ENCODE measurements at places on chromosomes 4 and X.

DNA sequence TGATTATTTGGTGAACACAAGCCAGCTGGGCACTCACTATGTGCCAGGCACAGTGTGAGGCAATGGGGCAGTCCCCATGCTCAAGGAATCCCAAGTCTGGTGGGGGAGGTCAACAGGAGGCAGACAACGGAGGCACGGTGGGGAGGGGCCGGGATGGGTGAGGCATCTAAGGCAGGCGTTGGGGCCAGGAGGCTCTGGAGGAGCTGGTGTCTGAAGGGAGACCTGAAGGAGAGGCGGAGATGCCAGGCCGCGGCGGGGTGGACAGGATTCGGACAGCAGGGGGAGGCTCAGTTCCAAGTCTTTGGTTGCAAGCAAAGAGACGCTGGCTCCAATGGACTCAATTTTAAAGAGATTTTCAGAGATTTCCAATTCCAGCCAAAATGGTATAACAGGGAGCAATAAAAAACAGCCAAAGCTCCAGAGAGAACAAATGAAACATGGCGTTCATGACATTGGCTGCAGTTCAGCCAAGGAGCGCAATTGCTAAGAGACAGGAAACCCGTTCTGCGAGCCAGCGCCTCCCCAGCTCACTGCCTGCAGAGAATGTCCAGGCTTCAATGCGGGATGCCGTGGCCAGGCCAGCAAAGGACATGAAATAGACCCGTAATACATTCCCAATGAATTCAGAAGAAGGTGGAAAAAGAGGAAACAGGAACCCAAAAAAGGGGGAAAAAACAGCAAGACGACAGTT lies 105.2 kb upstream of the LRPAP1 start:
- H3K4me3 ChIP-seq: no peak overlapping the region
- DNase-seq: no peak
- no peaks in the 10 kb centered on the region for H3K36me3 ChIP-seq
- H3K4me1 ChIP-seq: no peaks in the 10 kb centered on the region

DNA sequence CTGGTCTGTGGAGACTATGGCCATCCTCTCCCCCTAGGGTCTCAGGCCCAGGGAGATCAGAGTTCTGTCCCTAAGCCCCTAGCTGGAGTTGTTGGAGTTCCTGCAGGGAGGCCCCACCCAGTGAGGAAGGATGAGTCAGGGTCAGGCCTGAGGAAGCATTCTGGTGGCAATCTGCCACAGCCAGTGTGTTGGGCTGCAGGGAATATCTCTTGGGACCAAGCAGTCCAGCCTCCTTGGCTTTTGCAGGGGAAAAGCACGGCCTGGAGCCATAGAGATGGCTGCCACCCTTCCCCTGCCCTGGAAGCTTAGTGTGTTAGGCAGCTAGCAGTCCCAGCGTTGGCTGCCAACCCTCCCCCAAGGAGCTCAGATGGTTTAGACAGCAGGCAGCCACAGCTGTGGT lies 202.4 kb downstream of the RTL9 start:
- no peak for DNase-seq
- H3K4me3 ChIP-seq: no peak overlapping the region
- H3K36me3 ChIP-seq: no peaks in the 10 kb centered on the region
- no peaks in the 10 kb centered on the region for H3K4me1 ChIP-seq
- no peak overlapping the region for H3K27ac ChIP-seq
- no peaks in the 10 kb centered on the region for H3K27me3 ChIP-seq

GRCh38 chr4:41322617-41323016 lies 65.9 kb downstream of the UCHL1 start:
- no peaks in the 10 kb centered on the region for H3K27me3 ChIP-seq
- DNase-seq: no peak
- H3K36me3 ChIP-seq: no peaks in the 10 kb centered on the region
- no peak overlapping the region for H3K27ac ChIP-seq
- H3K4me3 ChIP-seq: no peak overlapping the region

DNA sequence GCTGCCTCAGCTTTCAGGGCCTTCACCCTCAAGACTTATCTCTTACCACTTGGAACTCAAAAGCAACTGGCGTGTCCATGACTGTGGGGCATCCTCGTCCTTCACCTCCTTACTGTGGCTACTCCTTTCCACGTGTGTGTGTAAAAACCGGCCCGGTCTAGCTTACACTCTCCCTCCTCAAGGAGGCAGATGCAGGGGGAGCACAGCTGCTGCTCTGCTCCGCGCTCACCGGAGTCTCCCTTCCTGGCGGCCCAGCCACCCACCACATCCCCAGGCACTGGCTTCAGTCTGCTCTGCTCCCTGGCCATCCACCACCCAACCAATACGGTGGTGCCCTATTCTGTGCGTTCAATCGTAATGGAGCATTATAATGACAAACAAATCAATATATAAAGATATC lies 8.3 kb downstream of the RNF212 start:
- H3K27me3 ChIP-seq: no peaks in the 10 kb centered on the region
- no peak overlapping the region for H3K4me3 ChIP-seq
- no peaks in the 10 kb centered on the region for H3K36me3 ChIP-seq
- DNase-seq: no peak

DNA sequence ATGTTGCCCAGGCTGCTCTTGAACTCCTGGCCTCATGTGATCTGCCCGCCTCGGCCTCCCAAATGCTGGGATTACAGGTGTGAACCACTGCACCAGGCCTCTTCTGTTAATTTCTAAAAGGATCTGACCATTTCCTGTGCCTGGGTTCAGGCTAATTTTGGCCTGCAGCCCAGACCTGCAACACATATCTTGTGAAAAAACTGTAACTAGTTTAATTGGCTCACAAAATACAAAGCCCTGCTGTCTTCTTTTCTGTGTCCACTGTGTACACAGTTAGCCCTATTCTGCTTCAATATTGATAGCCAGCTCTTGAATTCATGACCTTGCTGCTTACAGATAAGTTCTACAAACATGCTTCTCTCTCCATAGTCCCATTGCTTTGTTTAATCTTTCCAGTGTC lies 753.5 kb downstream of the PDHA2 start:
- H3K27ac ChIP-seq: no peak overlapping the region
- no peak for DNase-seq
- H3K4me1 ChIP-seq: no peaks in the 10 kb centered on the region
- no peak overlapping the region for H3K4me3 ChIP-seq
- H3K27me3 ChIP-seq: no peaks in the 10 kb centered on the region

GRCh38 chr4:3013323-3013722 lies 50.0 kb downstream of the GRK4 start:
- H3K27ac ChIP-seq: no peak overlapping the region
- no peak for DNase-seq
- no peaks in the 10 kb centered on the region for H3K27me3 ChIP-seq
- no peak overlapping the region for H3K4me3 ChIP-seq

DNA sequence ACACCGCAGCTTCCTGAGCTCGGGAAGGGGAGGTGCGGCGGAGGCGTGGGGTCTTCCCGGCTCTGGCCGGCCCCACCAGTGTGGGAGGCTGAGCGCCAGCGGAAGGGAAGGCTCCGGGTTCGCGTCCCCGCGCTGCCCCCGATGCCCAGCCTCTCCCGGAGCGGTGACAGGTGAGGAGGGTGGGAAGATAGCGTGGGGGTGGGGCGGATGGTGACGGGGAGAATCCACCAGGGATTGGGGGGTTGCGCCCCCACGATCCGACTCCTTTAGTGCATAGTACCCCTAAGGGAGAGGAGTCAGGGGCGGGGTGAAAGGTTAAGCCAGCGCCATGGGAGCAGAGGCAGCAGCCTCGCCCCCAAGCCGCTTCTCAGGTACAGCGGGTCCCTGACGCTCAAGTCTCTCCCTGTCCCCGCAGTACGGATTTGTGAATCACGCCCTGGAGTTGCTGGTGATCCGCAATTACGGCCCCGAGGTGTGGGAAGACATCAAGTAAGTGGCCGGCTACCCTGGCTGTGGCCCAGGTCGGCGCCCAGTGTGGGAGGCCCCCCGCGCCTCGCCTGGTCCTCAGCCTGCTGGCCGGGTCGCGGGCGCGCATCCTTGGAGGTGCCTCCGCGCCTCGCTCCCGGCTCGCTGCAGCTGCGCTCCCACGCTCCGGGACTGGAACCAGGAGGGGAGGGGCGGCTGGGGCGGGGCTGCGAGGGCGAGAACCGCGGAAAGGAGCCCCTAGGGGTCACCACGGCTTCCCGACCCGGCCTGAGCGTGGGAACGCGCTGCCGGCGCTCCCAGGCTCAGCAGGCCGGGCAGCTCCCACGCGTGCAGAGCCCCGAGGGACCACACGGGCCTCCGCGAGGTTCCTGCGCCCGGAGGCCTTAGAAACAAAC lies 791 bp downstream of the GUCY1B1 start:
- peak overlapping the region; percentile 85 for H3K27ac ChIP-seq
- no peaks in the 10 kb centered on the region for H3K27me3 ChIP-seq
- H3K4me1 ChIP-seq: peaks cover 6% of the 10 kb centered on the region
- H3K36me3 ChIP-seq: no peaks in the 10 kb centered on the region

DNA sequence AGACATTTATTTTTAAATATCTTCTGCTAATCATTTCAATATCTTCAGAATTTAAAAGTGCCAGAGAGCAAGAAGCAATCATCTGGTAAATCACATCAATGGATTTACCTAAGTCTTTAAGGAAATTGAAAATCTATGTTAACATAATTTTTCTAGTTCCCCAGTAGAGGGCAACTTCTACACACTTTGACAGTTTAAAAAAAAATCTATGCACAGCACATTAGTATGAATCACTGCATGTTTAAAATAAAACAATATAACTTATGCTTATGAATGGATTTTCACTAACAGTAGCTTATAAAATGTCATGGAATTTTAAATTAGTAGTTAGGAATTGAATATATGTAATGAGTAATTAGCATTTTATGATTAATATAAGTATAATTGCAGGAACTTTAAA lies 126.5 kb downstream of the REELD1 start:
- no peak overlapping the region for H3K4me3 ChIP-seq
- H3K36me3 ChIP-seq: no peaks in the 10 kb centered on the region
- H3K27me3 ChIP-seq: no peaks in the 10 kb centered on the region
- peaks cover 4% of the 10 kb centered on the region for H3K4me1 ChIP-seq
- DNase-seq: no peak

DNA sequence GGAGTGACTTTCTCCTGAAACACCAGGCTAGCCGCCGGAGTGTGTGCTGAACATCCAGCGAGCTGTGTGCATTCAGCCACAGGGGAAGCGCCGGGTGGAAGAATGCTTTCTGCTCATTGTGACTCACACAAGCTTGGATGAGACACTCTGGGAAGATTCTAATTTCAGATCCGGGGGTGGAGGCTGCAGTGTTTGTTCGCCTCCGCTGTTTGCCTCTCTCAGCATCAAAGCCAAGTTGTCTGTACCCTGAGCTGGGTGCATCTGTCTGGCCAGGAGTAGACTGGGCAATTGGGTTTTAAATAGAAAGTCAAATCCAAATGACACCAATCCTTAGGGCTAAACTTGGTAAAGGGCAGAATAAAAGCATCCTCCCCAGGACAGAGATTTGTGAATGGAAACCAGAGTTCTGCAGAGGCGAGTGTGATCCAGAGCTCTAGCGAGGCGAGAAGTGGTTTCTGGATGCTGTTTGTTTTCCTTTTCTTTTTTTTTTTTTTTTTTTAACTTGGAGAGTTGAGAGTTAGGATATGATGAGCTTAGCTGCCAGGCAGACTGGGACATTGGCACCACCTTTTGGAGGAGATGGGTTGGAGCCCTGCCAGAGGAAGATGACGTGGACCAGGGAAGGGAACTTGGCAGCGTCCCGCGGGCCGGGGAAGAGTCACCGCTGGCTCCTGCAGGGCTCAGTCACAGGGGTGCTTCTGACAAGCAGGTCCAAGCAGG lies 196.0 kb upstream of the PSAPL1 start:
- H3K36me3 ChIP-seq: no peaks in the 10 kb centered on the region
- no peak for DNase-seq
- H3K27me3 ChIP-seq: no peaks in the 10 kb centered on the region
- no peaks in the 10 kb centered on the region for H3K4me1 ChIP-seq
- no peak overlapping the region for H3K4me3 ChIP-seq
- no peak overlapping the region for H3K27ac ChIP-seq

DNA sequence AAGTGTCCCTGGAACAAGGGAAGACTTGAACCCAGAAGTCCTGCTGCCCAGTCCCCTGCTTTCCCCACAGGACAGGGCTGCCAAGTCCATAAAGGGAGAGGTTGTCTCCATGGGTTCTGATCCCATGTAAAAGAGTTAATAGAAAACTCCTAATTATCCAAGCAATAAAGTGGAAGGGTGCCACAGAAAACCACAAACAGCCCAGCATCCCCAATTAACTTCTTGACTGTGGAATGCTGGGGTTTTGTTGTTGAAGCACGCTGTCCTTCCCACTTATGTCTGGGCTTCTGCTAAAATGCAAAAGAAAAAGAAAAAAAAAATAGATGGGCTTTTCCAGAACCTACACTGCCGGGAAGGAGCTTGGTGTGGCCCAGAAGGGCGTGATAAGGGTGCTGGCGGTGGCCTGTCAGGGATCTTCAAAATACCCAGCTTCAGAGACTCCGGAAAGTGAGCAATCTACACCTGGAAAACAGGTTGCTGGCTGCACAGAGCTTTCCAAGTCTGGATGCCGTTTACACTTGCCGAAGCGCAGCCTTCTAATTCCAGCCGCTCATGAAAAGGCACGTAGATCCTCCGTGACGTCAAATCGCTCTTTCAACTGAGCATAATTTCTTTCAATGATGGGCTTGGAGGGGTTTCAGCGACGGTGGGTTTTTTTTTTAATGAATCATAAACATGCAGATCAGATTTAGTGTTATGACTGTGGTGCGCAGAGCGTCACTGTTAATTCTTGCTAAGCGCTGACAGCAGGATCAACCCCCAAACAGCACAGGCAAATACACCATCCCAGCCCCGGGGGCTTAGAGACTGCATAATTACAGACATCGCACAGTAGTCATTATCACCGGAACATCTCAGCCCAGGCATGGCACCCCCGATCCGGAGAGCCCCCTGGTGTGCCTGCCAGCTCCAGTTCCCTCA lies 197.6 kb downstream of the BCOR start:
- H3K27ac ChIP-seq: no peak overlapping the region
- no peaks in the 10 kb centered on the region for H3K36me3 ChIP-seq
- H3K27me3 ChIP-seq: no peaks in the 10 kb centered on the region
- no peak for DNase-seq

- H3K4me3 ChIP-seq: no peak overlapping the region
- DNase-seq: no peak
- H3K36me3 ChIP-seq: no peaks in the 10 kb centered on the region
- H3K27me3 ChIP-seq: no peaks in the 10 kb centered on the region
- H3K4me1 ChIP-seq: no peaks in the 10 kb centered on the region
Observed at GRCh38 chr4:146545102-146545501, 23.4 kb upstream of the SLC10A7 start.

DNA sequence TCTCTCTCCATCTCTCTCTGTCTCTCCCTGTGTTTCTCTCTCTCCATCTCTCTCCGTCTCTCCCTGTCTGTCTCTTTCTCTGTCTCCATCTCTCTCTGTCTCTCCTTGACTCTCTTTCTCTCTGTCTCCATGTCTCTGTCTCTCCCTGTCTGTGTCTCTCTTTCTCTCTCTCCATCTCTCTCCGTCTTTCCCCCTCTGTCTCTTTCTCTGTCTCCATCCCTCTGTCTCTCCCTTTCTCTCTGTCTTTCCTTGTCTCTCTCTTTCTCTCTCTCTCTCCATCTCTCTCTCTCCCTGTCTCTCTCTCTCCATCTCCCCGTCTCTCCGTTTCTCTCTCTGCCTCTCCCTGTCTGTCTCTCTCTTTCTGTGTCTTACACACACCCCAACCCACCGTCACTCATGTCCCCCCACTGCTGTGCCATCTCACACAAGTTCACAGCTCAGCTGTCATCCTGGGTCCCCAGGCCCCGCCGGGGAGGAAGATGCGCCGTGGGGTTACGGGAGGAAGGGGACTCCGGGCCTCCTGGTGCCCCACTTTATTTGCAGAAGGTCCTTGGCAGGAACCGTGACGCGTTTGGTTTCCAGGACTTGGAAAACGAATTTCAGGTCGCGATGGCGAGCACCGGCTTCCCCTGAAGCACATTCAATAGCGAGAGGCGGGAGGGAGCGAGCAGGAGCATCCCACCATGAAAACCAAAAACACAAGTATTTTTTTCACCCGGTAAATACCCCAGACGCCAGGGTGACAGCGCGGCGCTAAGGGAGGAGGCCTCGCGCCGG lies 1.2 kb upstream of the SHOX start:
- no peaks in the 10 kb centered on the region for H3K36me3 ChIP-seq
- no peak overlapping the region for H3K27ac ChIP-seq
- no peak overlapping the region for H3K4me3 ChIP-seq
- H3K4me1 ChIP-seq: no peaks in the 10 kb centered on the region
